ENCODE measurements at places on chromosomes 16 and 17. TPM values are rescaled to one million over a fixed set of nuclear protein-coding genes. Genes with fewer than 3 reads are reported as not detected.

GRCh38 chr16:72626623-72627022 is 421.3 kb downstream of the ZFHX3 start:
- peak overlapping the region; percentile 75 for H3K27ac ChIP-seq
- H3K4me3 ChIP-seq, result peak overlapping the region; percentile 77
- no peaks in the 10 kb centered on the region for H3K27me3 ChIP-seq
- no peak for DNase-seq
- peaks cover 9% of the 10 kb centered on the region for H3K4me1 ChIP-seq

DNA sequence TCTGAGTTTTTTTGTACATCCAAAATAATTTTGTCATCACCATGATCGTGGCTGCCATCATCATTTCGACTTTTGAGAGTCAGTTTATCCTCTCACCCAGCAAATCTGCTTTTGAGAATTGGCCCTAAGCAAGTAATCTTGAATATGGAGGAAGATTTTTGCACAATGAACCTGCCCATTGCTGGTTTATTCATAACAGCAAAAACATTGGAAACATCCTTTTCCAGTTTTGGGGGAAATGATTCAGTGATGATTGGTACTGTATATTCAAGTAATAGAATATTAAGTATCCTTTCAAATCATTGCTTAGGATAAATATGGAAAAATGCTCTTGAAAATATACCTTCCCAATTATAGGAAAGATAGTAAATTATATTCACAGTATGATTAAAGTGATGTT is 53.1 kb downstream of the PRKCA start:
- H3K27me3 ChIP-seq, result no peaks in the 10 kb centered on the region
- H3K4me1 ChIP-seq, result peaks cover 58% of the 10 kb centered on the region
- H3K27ac ChIP-seq, result peak overlapping the region; percentile 84
- no peak for DNase-seq
- no peak overlapping the region for H3K4me3 ChIP-seq

- H3K27me3 ChIP-seq, result peaks cover under 1% of the 10 kb centered on the region
- no peak for DNase-seq
- H3K4me1 ChIP-seq, result peaks cover 4% of the 10 kb centered on the region
- no peaks in the 10 kb centered on the region for H3K36me3 ChIP-seq
- H3K27ac ChIP-seq, result no peak overlapping the region
Observed at GRCh38 chr17:36859706-36860105, 77.6 kb upstream of the LHX1 start.

PITPNM3 gene
- 0.94 TPM for total RNA-seq

GRCh38 chr16:51405361-51405760 is 254.3 kb upstream of the SALL1 start:
- DNase-seq, result no peak
- H3K27ac ChIP-seq, result no peak overlapping the region

- DNase-seq, result no peak
- H3K27me3 ChIP-seq, result no peaks in the 10 kb centered on the region
- no peak overlapping the region for H3K4me3 ChIP-seq
- H3K27ac ChIP-seq, result no peak overlapping the region
Observed at GRCh38 chr17:61354895-61355874, 44.5 kb upstream of the TBX2 start.

- no peak for DNase-seq
- H3K27me3 ChIP-seq, result no peaks in the 10 kb centered on the region
- H3K27ac ChIP-seq, result peak overlapping the region; percentile 73
- peaks cover 4% of the 10 kb centered on the region for H3K36me3 ChIP-seq
- peaks cover 49% of the 10 kb centered on the region for H3K4me1 ChIP-seq
Observed at GRCh38 chr16:84613408-84614072, 4.3 kb downstream of the COTL1 start.

- H3K27me3 ChIP-seq, result peaks cover 4% of the 10 kb centered on the region
- DNase-seq, result no peak
- no peak overlapping the region for H3K4me3 ChIP-seq
- peaks cover 6% of the 10 kb centered on the region for H3K4me1 ChIP-seq
- H3K36me3 ChIP-seq, result no peaks in the 10 kb centered on the region
- no peak overlapping the region for H3K27ac ChIP-seq
Observed at GRCh38 chr16:88354229-88355092, 28.3 kb upstream of the ZNF469 start.

GRCh38 chr16:53045341-53046220 is 7.1 kb downstream of the CHD9NB start:
- H3K27ac ChIP-seq, result no peak overlapping the region
- H3K4me1 ChIP-seq, result peaks cover 49% of the 10 kb centered on the region
- no peaks in the 10 kb centered on the region for H3K36me3 ChIP-seq
- no peaks in the 10 kb centered on the region for H3K27me3 ChIP-seq
- no peak for DNase-seq

DNA sequence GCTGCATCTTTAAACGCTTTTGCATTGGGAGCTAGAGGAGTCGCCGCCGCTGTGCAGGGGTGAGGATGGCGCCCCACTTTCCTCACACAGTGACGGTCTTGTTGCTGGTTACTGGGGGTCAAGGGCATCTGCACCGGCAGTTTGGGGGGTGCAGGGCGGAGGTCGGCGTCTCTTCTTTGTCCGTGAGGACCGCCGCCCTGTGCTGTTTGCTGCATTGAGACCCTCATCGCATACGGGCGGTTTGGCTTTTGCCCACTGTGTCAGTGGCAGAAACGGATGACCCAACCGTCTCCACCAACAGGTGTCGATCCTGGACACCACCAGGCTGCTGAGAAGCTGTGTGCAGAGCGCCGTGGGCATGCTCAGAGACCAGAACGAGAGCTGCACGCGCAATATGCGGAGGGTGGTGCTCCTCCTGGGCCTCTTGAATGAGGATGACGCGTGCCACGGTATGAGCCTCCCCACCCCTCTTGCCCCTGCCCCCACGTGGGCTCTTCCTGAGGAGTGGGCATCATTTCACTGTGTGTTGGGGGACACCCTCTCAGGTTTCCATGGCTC is 61.2 kb upstream of the ENDOV start:
- DNase-seq, result no peak
- peaks cover 60% of the 10 kb centered on the region for H3K36me3 ChIP-seq
- H3K27me3 ChIP-seq, result no peaks in the 10 kb centered on the region

TP53TG3B gene
- total RNA-seq, result not detected

GRCh38 chr17:34369571-34369970 is 6.5 kb upstream of the CCL1 start:
- H3K36me3 ChIP-seq, result no peaks in the 10 kb centered on the region
- no peaks in the 10 kb centered on the region for H3K4me1 ChIP-seq
- DNase-seq, result no peak
- no peak overlapping the region for H3K4me3 ChIP-seq
- peaks cover 14% of the 10 kb centered on the region for H3K27me3 ChIP-seq

CLEC10A gene
- not detected for total RNA-seq

- peaks cover 51% of the 10 kb centered on the region for H3K4me1 ChIP-seq
- peak overlapping the region; percentile 36 for H3K4me3 ChIP-seq
- DNase-seq, result no peak
- no peaks in the 10 kb centered on the region for H3K36me3 ChIP-seq
Observed at GRCh38 chr17:42456223-42457106, 2.2 kb upstream of the ATP6V0A1 start.

DNA sequence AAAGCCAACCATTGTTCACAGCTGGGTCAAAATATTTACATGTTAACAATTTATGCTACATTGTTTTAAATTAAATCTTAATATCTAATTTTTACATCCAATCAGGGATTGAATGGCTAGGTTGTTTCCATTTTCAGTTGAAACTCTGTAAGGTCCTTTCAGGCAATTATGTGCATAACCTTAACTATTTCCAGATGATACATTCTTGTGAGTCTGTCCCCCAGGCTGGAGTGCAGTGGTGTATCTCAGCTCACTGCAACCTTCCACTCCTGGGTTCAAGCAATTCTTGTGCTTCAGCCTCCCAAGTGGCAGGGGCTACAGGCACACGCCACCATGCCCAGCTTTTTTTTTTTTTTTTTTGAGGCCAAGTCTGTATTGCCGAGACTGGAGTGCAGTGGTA is 10.4 kb downstream of the CDC42EP4 start:
- peaks cover 1% of the 10 kb centered on the region for H3K36me3 ChIP-seq
- H3K27ac ChIP-seq, result peak overlapping the region; percentile 59
- no peaks in the 10 kb centered on the region for H3K27me3 ChIP-seq
- no peak overlapping the region for H3K4me3 ChIP-seq
- no peak for DNase-seq
- peaks cover 64% of the 10 kb centered on the region for H3K4me1 ChIP-seq

DNA sequence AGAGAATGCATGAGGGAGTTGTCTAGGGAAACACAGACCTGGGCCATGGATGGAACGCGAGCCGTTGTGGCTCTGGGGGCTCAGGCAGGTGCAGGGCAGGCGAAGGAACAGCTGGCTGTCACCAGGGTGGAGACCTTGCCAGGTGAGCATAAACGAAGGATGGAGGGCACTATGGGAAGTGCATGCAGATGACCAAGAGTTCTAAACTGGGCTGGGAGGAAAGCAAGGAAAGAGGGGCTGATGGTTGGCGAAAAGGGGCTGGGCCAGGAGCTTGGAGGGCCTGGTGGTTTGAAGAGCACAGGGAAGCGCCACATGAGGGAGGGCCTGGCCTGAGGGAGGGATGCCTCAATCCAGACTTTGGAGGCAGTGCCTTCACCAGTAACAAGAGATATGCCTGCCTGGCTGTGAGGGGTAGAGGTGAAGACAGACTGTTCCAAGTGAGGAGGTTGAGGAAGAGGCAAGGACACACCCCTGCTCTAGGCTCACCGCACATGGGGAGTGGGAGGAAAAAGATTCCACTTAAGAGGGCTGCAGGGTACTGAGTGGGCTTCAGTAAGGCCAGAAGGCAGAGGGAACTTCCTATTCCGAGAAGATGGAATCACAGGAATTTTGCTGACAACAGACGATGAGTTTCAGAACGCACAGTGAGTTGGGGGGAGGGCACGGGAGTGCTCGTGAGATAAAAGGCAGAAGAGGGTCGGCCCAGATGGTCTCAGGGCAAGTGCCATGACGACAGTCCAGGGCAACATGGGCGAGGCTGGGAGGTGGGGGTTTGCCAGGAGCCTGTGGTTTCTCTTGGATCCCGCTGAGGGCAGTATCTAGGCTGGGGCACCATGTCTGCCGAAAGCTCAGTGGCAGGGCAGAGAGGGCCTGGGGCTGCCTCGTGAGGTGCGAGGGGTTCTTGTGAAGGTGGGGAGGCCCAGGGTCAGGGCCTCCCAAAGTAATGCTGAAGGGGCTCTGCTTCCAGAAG is 20.6 kb downstream of the B9D1 start:
- no peak overlapping the region for H3K4me3 ChIP-seq
- DNase-seq, result no peak
- peaks cover 30% of the 10 kb centered on the region for H3K4me1 ChIP-seq
- peak overlapping the region; percentile 38 for H3K27ac ChIP-seq
- no peaks in the 10 kb centered on the region for H3K36me3 ChIP-seq

SPATA22 gene
- total RNA-seq, result not detected

GRCh38 chr16:25012525-25012991 is 2.6 kb downstream of the ARHGAP17 start:
- peak overlapping the region; percentile 94 for H3K4me3 ChIP-seq
- H3K36me3 ChIP-seq, result peaks cover 7% of the 10 kb centered on the region
- no peaks in the 10 kb centered on the region for H3K27me3 ChIP-seq
- H3K4me1 ChIP-seq, result peaks cover 70% of the 10 kb centered on the region
- H3K27ac ChIP-seq, result peak overlapping the region; percentile 91

- DNase-seq, result no peak
- H3K4me1 ChIP-seq, result no peaks in the 10 kb centered on the region
- H3K36me3 ChIP-seq, result no peaks in the 10 kb centered on the region
- no peaks in the 10 kb centered on the region for H3K27me3 ChIP-seq
- no peak overlapping the region for H3K27ac ChIP-seq
- H3K4me3 ChIP-seq, result no peak overlapping the region
Observed at GRCh38 chr16:60636117-60636516, 1400.1 kb downstream of the CDH8 start.

DNA sequence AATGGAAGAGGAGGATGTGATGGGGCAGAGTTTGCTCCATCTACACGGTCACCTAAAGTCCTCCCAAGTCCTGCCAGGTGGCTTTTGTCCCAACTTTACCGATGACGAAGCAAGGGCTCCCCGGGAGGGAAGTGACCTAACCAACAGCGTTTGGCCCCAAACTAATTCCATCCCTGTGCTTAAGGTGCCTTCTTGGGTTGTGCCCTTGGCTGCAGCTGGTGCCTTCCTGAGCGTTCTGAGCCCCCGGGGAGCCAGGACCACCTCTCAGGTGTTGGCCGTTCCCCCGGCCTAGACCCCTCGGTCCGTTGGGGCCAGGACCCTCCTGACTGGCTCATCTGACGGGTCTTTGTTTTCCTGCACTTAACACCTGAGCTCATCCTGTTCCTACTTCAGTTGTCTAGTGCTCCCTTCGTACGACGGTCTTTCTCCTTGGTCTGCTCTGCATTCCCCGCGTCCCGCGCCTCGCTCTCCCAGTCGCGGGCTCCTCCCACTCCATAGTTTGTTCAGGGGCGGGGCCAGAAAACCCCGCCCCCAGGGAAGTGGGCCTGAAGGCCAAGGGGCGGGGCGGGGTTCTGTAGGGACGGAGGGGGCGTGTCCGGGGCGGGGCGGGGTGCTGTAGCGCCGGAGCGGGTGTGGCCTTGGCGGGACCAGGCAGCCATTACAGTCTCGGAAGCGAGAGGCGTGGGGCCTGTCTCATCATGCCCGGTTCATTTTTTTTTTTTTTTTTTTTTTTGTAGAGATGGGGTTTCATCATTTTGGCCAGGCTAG is 822 bp upstream of the ZSCAN10 start:
- H3K36me3 ChIP-seq, result no peaks in the 10 kb centered on the region
- H3K4me1 ChIP-seq, result peaks cover 16% of the 10 kb centered on the region
- peak overlapping the region; percentile 63 for H3K4me3 ChIP-seq
- H3K27ac ChIP-seq, result no peak overlapping the region
- H3K27me3 ChIP-seq, result peaks cover 17% of the 10 kb centered on the region
- DNase-seq, result peak; percentile 94

- no peak overlapping the region for H3K4me3 ChIP-seq
- H3K36me3 ChIP-seq, result peaks cover 17% of the 10 kb centered on the region
- DNase-seq, result no peak
- no peaks in the 10 kb centered on the region for H3K27me3 ChIP-seq
- peaks cover 17% of the 10 kb centered on the region for H3K4me1 ChIP-seq
Observed at GRCh38 chr16:47395733-47396498, 64.9 kb downstream of the ITFG1 start.

GRCh38 chr17:1713160-1713877 is 3.1 kb upstream of the TLCD2 start:
- peak overlapping the region; percentile 97 for H3K27ac ChIP-seq
- no peak for DNase-seq
- peaks cover 17% of the 10 kb centered on the region for H3K36me3 ChIP-seq
- no peaks in the 10 kb centered on the region for H3K27me3 ChIP-seq
- peaks cover 55% of the 10 kb centered on the region for H3K4me1 ChIP-seq
- peak overlapping the region; percentile 94 for H3K4me3 ChIP-seq

DNA sequence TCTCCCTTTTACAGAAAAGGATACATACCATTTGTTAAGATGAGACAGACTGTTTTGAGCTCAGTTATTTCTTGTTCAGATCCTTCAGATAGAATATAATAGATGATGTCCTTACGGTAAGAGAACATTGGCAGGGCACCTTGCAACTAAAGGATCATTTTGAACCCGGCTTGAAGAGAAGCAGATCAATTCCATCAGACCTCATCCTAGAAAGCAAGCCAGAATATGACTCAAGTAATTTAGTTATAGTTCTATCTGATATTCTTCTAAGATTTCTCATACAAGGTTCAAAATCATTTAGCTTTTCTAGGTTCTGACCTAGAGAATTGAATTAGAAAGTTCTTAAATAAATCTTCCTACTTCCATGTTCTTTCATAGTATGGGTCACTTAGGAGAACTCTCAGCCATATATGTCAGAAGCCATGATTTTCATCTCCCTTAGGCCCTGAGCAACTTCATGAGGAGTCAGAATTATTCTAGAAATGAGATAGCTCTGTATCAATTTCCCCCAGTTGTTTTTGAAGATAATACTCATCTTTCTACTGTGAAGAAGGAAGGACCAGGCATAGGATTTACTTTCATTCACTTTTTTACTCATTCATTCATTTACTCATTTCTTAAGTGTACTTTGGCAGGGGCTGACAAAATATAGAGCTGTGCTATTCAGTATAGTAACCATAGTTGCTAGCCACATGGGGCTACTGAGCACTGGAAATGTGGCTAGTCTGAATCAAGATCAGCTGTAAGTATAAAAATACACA is 2.5 kb upstream of the CMTM1 start:
- peaks cover 2% of the 10 kb centered on the region for H3K4me1 ChIP-seq
- H3K27ac ChIP-seq, result no peak overlapping the region
- H3K27me3 ChIP-seq, result no peaks in the 10 kb centered on the region
- H3K4me3 ChIP-seq, result no peak overlapping the region
- peaks cover 26% of the 10 kb centered on the region for H3K36me3 ChIP-seq
- DNase-seq, result no peak
